NCI-H524 (cell line): ENCODE measurements at places on chromosomes 1 and 21.
A peak's percentile ranks its signal among the peaks of the same experiment; 100 is the strongest.

DNA sequence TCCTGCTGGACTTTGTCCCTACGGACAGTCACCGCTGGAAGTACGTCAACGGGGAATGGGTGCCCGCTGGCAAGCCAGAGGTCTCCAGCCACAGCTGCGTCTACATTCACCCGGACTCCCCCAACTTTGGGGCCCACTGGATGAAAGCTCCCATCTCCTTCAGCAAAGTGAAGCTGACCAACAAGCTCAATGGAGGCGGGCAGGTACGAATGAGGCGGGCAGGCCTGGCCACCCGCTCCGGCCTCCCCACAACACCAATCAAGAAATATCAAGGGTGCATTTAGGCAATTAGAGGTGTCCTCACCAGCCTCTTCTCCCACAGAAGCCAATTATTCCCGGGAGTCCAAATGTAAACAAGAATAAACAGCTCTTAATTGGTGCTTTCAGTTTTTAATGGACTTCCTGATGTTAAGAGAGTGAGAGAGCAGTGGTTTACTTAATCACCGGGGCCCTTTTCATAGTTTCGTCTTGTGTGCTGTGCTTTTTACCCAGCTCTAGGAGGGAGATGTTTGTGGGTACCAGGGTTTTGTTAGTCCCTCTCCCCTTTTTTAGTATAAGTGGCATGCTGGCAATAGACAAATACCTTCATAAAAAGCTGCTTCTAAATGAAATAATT is 10.7 kb downstream of the TBX19 start:
- no peak for DNase-seq

DNA sequence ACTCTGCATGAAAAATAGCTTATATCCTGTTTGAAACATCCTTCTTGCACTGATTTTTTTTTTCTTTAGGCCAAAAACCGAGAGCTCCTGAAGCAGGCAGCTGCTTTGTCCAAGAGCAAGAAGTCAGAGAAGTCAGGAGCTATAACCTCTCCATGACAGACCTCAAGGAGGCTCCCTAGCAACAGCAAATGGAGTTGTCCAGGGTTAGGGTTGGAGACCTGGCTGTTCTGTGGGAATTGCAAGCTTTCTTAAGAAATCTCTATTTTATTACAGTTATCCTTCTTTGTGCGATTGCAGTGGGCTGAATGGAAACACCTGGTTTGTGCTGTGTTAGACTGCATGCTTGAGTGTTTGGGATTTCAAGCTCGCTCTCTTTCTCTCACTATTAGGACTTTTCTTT is 12.6 kb upstream of the STX12 start:
- no peak for DNase-seq

GRCh38 chr1:109924316-109924715 is 13.7 kb downstream of the CSF1 start:
- no peak for DNase-seq

DNA sequence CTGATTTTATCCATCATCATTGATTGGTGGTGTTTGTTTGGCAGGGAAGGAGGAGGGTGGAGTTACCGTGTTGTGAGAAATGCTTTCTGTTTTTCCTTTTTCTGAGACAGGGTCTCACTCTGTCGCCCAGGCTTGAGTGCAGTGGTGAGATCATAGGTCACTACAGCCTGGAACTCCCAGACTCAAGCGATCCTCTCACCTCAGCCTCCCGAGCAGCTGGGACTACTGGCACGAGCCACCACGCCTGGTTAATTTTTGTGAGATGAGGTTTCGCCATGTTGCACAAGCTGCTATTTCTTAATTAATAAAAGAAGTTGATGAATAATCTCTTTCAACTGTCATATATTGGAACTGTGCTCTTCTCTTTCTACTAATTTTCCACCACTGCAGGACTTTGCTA is 44.3 kb downstream of the HUNK start:
- DNase-seq: no peak

GRCh38 chr21:27047283-27047657 is 80.4 kb upstream of the ADAMTS5 start:
- no peak for DNase-seq

DNA sequence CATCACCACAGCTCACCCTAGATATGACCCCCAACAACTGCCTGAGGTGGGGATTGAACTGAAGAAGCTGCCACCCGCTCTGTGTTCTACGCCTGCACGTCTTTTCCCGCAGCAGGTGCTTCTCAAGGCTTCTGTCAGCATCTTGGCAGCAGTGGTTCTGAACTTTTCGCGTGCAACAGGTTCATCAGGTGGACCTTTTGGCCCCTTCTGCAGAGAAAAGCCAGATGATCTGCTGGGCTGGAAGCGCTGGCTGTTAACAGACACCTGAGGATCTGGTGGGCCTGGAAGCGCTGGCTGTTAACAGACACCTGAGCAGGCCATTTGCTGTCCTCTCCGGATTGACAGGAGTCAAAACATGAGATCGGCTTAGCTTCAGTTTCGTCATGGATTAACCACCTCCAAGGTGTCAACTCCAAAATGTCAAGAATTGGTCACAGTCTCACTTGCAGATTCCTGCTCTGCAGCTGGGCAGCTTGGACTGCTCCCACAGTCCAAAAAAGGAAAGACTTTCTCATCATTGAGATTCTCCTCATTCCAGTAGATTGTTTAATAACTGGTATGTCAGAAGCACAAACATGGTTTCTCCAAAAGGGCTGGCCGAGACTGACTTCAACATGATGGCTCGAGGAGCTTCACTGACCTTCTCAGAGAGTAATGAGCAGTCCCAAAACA is 4.7 kb downstream of the C1orf174 start:
- DNase-seq: no peak

GRCh38 chr1:232905331-232906034 is 44.9 kb upstream of the NTPCR start:
- DNase-seq: no peak

DNA sequence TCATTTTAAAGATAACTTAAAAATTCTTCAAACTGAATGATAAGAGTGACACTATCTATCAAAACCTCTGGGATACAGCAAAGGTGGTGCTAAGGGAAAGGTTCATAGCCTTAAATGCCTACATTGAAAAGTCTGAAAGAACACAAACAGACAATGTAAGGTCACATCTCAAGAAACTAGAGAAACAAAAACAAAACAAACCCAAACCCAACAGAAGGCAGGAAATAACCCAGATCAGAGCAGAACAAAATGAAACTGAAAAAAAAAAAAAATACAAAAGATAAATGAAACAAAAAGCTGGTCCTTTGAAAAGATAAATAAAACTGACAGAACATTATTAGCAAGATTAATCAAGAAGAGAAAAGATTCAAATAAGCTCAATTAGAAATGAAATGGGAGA is 6.8 kb downstream of the ODF2L start:
- DNase-seq: no peak

GRCh38 chr1:192574073-192574472 is 1.5 kb upstream of the RGS1 start:
- DNase-seq: no peak

GRCh38 chr1:68233202-68233601 is 879 bp upstream of the WLS start:
- DNase-seq: no peak

GRCh38 chr1:118190561-118190960 is 5.5 kb upstream of the SPAG17 start:
- DNase-seq: no peak

DNA sequence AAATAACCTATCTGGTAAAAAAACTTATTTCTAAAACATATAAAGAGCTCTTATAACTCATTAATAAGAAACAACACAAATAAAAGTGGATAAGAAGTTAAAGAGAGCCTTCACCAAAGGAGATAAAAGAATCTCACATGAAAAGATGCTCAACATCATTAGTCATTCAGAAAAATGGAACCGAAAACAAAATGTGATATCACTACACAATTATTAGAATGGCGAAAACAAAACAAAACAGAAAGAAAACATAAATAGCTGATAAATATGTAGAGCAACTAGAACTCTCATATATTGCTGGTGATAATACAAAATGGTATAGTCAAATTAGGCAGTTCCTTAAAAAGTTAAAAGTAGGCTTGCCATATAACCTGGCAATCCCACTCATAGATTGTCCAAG is 1109.3 kb downstream of the PLA2G4A start:
- DNase-seq: no peak

- DNase-seq: no peak
These were observed 66.9 kb downstream of the ST6GALNAC5 start for GRCh38 chr1:76933847-76934815.

- DNase-seq: peak; percentile 67
These were observed 636 bp upstream of the YRDC start for GRCh38 chr1:37808369-37809319.

- DNase-seq: no peak
These were observed 143.2 kb upstream of the CSF3R start for GRCh38 chr1:36625935-36626310.

- DNase-seq: peak; percentile 62
These were observed 13.3 kb downstream of the POLR3GL start for GRCh38 chr1:145977486-145978470.

DNA sequence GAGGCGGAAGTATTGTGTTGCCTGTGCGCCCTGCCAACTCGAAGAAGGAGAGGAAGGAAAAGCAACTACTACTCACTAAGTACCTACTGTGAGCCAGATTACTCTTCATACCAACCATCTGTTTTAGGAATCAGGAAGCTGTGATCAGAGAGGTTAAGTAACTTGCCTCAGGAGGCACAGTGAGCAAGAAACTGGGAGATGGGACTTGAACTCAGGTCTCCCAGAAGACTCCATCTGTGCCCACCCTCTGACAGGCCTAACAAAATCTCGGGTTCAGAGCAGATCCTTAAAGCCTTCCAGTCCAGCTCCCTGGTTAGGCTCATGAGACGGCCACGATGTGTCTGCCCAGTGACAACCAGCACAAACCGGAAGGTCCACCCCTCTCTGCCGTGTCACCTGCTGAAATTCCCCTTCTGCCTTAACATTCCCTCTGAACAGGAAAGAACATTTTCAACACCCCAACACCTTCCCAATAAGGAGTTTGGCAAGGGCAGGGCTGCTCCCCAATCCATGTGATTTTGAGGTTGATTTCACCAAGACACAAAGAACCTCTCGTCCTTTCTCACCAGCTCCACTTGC is 230.1 kb downstream of the TOMM20 start:
- DNase-seq: no peak

GRCh38 chr1:182229451-182229850 is 162.1 kb downstream of the GLUL start:
- DNase-seq: no peak

DNA sequence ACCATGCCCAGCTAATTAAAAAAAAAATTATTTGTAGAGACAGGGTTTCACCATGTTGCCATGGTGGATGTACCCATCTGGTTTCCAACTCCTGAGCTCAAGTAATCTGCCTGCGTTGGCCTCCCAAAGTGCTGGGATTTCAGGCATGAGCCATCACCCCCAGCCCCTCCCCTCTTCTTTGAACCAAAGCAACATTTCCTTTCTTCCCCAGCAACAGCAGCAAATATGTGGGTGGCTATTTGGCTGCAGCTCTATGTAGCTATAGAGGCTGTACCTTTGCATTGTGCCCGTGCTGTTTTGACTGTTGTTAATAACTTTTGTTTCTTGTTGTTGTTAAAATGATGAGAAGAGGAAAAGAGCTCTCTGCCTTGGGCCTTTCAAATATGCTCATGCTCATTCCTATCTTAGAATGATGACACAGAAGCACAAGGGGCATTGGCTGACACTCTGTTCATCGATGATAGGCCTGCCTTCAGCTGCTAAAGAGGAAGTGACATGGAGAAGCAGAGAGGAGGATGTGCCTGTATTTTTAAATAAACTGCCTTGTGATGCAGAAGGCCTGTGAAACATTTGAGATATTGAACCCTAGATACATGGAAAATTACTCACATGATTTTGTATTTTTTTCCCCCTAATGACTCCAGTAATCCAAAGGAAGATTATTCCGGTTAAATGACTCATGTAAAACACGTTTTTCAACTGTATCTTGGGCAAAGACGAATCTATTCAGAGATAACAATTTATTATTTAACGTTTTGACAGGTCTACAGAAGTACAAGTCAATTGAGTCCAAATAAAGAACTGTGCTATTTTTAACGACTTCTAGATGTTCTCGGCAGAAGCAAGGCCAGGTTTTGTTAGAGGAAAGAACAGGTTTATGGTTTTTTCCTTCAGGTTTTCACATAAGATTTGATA is 20.5 kb upstream of the XPR1 start:
- DNase-seq: no peak

GRCh38 chr1:245621589-245621988 is 466.8 kb downstream of the KIF26B start:
- DNase-seq: no peak

DNA sequence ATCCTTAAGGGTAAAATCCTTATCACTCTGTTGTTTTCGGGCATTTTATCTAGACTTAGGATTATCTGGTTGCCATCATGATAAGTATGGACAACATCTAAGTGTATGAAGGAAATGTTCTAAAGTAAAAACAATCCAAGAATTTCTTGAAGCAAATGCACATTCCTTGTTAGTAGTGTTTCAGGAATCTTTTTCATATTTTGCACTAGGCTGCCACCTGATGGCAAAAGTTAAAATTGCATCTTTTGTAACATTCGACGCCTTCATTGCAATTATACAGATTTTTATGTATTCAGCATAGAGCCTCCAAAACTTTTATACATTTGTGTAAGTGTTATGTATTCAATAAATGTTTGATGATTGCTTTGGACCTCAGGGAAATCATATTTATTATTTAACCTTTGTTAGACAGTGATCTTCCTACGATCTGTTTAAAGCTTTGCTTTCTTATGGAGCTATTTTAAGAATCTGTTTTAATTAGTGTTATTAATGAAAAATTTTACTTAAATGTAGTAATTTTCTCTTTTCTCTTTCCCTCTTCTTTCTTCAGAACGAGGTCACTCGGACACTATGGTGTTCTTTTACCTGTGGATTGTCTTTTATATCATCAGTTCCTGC is 49.4 kb upstream of the KIAA1614 start:
- peak; percentile 30 for DNase-seq

GRCh38 chr1:218718206-218718605 is 373.1 kb downstream of the TGFB2 start:
- DNase-seq: no peak

DNA sequence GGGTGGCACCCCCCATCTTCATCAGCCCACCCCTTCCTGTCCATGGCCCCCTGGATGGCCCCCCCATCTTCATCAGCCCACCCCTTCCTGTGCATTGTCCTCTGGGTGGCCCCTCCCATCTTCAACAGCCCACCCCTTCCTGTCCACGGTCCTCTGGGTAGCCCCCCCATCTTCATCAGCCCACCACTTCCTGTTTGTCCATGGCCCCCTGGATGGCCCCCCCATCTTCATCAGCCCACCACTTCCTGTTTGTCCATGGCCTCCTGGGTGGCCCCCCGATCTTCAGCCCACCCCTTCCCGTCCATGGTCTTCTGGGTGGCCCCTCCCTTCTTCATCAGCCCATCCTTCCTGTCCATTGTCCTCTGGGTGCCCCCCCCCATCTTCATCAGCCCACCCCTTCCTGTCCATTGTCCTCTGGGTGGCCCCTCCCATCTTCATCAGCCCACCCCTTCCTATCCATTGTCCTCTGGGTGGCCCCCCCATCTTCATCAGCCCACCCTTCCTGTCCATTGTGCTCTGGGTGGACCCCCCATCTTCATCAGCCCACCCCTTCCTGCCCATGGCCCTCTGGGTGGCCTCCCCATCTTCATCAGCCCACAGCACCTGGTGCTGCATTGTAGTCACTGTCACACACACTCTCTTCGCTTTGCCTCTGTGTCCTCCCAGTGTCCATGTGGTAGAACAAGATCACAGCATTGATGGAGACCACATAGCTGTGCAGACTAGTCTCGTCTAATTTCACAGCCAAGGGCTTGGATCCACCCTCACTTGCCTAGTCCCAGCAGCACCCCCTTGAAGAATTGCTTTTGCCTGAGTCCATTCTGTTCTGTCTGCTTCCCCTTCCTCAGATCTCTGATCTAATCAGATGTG is 95.9 kb downstream of the PCBP3 start:
- no peak for DNase-seq

- DNase-seq: no peak
These were observed 11.9 kb downstream of the RCSD1 start for GRCh38 chr1:167641786-167642500.
